ENCODE measurements at places on chromosomes 7 and 10.

GRCh38 chr10:15869935-15870334 lies 9.6 kb upstream of the MINDY3 start:
- DNase-seq = no peak

- DNase-seq = no peak
Measured at GRCh38 chr7:85612514-85612913, 425.7 kb upstream of the SEMA3D start.

DNA sequence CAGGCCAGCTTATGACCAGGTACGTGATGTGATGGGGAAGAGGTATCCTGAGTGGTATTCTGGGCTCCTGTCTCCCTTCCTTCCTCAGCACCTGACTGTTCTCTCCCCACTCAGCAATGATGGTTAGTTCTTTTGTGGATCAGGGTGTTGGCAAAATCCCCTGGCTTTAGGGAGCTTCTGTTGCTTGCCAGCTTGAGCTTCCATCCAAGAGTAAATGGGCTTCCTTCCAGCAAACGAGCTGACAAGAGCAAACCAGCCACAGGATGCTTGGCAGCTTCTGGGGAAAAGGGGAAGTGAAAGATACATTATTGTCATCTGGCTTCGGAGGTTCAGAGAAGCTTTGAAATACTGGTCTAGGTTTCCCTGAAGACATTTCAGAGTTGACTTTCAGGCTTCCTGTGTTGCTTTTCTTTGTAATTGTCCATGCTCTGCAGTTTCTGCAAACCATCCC lies 5.2 kb downstream of the DUSP5 start:
- DNase-seq = peak; percentile 74

- peak; percentile 80 for DNase-seq
Measured at GRCh38 chr7:130732980-130733930, 752 bp downstream of the KLF14 start.

- peak; percentile 30 for DNase-seq
Measured at GRCh38 chr10:122981066-122981464, 864 bp downstream of the PSTK start.

GRCh38 chr7:17129218-17129617 lies 169.2 kb upstream of the AHR start:
- no peak for DNase-seq

- DNase-seq = no peak
Measured at GRCh38 chr10:117462816-117463544, 79.6 kb upstream of the EMX2 start.

DNA sequence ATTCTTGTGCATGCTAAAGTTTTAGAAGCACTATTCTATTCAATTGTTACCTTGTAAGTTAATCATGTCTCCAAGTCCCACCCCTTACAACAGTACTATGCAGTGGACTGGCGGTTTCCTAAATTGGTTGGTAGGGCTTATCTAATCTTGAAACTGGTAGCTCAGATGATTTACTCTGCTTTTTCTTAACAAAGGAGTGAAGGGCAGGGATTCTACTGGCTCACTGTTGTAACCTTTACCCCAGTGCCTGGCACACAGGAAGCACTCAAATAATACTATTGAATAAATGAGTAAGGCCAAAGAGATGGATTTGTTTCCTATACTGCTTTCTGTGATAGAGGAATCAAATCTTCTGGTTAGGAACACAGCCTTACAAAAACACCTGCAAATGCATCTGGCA lies 46.0 kb upstream of the CYCS start:
- DNase-seq = no peak

- no peak for DNase-seq
Measured at GRCh38 chr7:107364787-107365186, 105.1 kb upstream of the GPR22 start.

DNA sequence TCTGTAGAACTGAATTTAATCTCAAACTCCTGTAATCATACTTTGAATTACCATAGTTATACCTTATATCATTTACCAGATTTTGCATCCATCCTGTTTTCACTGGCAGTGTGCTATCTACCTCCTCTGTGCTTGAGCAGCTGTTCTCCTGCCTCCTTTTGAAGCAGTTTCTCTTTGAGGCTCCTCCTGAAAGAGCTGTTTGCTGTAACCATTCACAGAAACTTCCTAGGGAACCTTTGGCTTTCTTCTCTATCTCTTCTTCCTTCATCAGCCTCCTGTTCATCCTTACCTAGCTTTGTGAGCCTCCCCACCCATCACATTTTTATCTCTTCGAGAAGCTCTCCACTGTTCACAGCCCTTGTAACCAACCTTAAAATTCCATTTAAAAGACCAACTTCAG lies 108.2 kb downstream of the AASS start:
- DNase-seq = no peak

- no peak for DNase-seq
Measured at GRCh38 chr7:85833066-85833465, 646.2 kb upstream of the SEMA3D start.

GRCh38 chr10:6269953-6270867 lies 67.5 kb downstream of the PFKFB3 start:
- peak; percentile 68 for DNase-seq

- DNase-seq = no peak
Measured at GRCh38 chr10:117993166-117993565, 53.6 kb downstream of the RAB11FIP2 start.

- no peak for DNase-seq
Measured at GRCh38 chr7:110534241-110534931, 556.5 kb upstream of the LRRN3 start.

DNA sequence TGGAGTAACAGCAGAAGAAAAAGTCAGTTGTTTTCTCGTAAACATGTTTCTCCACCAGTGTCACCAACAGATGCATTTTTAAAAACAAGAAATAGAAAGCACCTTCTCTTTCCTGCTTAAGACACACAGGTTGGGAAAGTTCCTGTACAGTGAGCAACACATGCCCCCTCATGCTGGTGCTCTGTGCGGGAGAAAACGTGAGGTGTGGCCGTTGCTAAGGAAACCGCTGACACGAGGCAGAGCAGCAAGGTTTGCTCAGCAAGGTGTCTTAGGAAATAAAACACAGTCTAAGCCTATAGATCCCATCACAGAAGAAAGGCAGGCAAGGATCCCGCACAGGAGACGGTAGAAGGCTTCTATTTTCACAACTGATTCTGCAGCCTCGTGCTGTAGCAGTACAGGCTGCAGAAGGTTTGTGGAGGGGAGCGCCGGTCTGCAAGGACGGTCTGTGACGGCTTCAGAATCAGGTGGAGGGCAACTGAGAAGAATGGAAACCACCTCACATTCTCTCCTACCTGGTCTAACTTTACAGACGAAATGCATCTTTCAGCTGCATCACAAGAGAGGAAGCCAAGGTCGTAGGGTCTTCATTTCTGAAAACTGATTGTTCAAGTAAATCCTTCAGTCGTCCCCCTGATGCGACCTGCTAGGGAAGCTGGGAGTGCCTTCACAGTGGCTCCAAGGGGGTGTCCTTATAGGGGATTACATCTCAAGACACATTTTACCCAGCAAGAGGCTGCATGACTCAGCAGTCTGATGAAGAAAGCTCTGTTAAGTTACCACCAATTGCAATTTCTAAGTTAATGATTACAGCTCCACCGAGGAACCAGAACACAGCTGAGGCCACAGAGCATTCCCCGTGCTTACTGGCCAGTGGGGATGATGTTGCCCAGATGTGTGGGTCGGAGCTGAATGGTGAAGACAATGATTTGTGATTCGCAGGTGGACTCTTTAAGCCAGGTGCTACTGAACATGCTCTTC lies 150.7 kb upstream of the KLF14 start:
- no peak for DNase-seq

DNA sequence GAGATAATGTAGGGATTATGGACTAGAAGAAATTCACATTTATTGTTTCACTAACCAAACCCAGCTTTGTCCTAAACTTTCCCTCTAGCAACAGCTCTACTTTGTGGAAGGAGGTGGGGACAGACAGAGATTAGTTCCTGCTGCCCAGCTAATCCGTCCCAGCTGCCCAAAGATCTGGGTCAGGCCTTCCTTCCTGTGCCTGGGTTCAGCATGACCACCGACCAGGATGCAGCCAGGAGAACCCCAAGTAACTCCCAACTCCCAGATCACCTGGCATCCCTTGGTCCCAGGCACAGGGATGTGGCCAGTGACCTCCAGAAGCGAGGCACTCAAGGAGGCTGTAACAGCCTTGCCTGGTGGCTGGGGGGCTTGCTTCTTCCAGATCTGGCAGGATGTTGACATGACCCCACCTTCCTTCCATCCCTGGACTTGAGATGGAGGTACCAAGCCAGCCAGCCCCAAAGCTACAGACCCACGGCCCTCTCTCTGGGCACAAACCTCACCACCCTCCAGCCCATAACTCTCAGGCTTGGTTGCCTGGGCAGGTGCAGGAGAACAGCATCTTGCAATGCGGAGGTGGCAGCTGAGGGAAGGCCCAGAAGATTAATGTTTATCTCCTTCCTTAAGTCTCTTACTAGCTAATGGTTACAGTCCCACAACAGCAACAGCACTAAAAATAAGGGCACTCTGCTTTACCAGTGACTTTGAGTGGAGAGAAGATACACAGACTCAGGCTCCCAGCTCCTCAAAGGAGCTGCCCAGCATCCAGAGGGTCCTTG lies 11.1 kb downstream of the CAMK2G start:
- DNase-seq = no peak

DNA sequence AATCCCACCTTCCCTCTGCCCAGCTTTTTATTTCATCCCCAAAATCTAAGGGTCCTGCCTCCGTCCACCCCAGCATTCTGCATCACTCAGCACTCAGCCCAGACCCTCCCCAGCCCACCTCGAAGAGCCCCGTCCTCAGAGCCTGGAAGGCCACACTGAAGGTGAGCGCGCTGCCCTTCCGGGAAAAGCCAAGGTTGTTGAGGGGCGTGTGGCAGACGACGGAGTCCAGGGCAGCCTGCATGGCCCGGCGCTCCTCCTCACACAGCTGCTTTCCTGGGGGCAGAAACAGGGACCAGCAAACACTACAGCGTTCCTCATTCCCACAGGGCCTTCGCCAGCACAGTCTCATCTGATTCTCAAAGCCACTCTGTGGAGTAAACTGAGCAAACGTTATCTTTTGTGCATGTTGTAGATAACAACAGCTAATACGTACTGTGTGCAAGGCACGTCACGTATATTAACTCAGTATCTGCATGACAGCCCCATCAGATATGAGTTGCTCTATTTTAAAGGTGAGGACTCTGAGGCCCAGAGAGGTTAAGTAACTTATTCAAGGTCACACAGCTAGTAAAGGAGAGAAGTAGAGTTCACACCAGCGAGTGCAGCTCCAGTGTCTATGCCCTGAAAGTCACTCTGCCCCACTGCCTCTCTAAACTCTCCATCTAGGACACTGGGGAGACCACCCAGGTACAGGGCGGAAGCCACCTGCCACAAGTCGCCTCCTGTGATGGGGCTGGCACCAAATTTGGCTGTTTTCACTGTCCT lies 2.8 kb downstream of the TRAPPC14 start:
- peak; percentile 10 for DNase-seq

GRCh38 chr10:97690133-97690532 lies 3.1 kb upstream of the AVPI1 start:
- DNase-seq = no peak

DNA sequence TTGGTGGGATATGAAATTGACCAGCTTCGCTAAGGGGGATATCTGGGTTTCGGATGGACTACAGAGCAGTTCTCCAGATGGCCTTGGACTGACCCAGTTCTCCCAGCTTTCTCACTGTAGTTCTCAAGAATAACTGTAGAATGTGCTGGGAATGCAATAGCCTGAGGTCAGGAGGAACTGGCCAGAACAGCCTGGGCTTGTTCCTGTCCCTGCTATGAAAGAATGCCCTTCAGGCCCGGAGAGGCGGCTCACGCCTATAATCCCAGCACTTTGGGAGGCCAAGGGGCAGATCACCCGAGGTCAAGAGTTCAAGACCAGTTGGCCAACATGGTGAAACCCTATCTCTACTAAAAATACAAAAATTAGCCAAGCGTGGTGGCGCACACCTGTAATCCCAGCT lies 12.3 kb upstream of the TSPAN14 start:
- no peak for DNase-seq

DNA sequence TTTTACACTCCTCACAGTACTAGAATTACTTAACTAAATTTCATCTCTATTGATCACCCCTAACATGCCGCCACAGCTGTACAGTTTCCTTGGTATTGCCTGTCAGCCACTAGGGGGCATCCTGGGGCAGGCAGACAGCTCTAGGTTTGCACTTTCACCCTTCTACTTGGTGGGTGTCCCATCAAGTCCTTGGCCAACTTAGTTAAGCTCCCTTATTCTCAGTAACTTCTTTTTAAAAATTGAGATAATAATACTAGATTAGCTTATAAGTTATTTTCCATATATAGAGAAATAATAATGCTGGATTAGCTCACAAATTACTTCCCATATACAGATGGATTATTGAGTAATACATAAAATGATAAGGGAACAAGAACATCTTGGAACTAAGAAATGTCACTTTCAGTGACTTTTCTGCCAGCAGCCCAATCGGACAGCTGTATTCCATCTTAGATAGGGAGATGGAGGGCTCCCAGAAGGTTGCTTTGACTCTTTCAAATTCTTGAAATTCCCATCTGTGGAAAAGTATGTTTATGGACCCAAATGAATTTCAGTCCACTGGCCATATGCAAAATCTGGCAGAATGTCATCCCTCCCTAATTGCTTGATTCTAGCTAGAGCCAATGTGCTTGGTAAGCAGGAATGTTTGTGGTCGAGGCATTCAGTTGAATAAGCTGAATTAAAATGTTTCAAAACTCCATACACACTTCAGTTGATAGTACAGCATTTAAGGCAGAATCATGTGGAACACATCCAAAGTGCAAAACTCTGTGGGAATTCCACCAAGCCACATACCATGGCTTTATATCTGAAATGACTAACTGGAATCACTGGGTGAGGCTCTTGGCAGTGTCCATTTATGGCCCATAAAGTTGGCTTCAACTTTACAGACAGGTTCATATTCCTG lies 309.7 kb downstream of the CSTF2T start:
- peak; percentile 75 for DNase-seq

DNA sequence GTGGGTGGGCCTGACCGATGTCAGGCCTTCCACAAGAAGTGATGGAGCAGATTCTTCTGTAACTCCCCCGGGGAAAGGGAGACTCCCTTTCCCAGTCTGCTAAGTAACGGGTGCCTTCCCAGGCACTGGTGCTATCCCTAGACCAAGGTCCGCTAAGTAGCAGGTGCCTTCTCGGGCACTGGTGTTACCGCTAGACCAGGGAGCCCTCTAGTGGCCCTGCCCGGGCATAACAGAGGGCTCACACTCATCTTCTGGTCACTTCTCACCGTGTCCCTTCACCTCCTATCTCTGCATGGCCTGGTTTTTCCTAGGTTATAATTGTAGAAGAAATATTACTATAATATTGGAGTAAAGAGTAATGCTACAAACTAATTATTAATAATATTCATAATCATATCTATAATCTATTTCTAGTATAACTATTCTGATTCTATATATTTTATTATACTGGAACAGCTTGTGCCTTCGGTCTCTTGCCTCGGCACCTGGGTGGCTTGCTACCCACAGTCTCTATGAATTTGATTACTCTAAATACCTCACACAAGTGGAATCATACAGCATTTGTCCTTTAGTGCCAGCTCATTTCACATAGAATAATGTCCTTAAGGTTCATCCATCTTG lies 1378.7 kb downstream of the XPNPEP1 start:
- peak; percentile 8 for DNase-seq

GRCh38 chr10:114930320-114930719 lies 7.7 kb upstream of the TRUB1 start:
- DNase-seq = no peak

- no peak for DNase-seq
Measured at GRCh38 chr7:43175570-43176200, 63.2 kb downstream of the HECW1 start.

GRCh38 chr10:79003183-79004100 lies 65.3 kb upstream of the ZMIZ1 start:
- DNase-seq = no peak

GRCh38 chr7:149496642-149497391 lies 792 bp downstream of the ZNF746 start:
- peak; percentile 69 for DNase-seq
